Hepatocyte (in vitro differentiated cells): ENCODE measurements at places on chromosomes 5 and 9. TPM values are rescaled to one million over a fixed set of nuclear protein-coding genes. Genes with fewer than 3 reads are reported as not detected.

TEK gene
- total RNA-seq: 3.9 and 5.6 TPM in 2 replicates

SLCO6A1 gene
- 0.52 and 1.2 TPM in 2 replicates for total RNA-seq

SPRY4 gene
- 6.1 and 7.2 TPM in 2 replicates for total RNA-seq

CER1 gene
- total RNA-seq: 0.53 TPM in 1 of 2 replicates, not detected in the other

C7 gene
- total RNA-seq: 10.3 and 43.5 TPM in 2 replicates

PRDM9 gene
- 0.56 TPM in 1 of 2 replicates, not detected in the other for total RNA-seq

C5orf58 gene
- total RNA-seq: not detected in 2 replicates

ZCCHC7 gene
- 14.6 and 18.1 TPM in 2 replicates for total RNA-seq

ALDH1B1 gene
- 40.5 and 45.8 TPM in 2 replicates for total RNA-seq

LOX gene
- 98.2 and 120 TPM in 2 replicates for total RNA-seq

SPEF2 gene
- 5.1 and 5.7 TPM in 2 replicates for total RNA-seq

ZNF454 gene
- total RNA-seq: 0.07 TPM in 1 of 2 replicates, not detected in the other

MINAR2 gene
- 0.08 TPM in 1 of 2 replicates, not detected in the other for total RNA-seq

BARHL1 gene
- total RNA-seq: not detected in 2 replicates

MCTP1 gene
- 5.7 and 8.7 TPM in 2 replicates for total RNA-seq

CBY3 gene
- not detected in 2 replicates for total RNA-seq

PLEKHG4B gene
- total RNA-seq: 3.5 and 4.0 TPM in 2 replicates

SPINK7 gene
- not detected in 2 replicates for total RNA-seq

LARP1 gene
- 68.4 and 75.0 TPM in 2 replicates for total RNA-seq

GRCh38 chr9:116243708-116244107 lies 90.1 kb downstream of the PAPPA start:
- no peak for DNase-seq

DNA sequence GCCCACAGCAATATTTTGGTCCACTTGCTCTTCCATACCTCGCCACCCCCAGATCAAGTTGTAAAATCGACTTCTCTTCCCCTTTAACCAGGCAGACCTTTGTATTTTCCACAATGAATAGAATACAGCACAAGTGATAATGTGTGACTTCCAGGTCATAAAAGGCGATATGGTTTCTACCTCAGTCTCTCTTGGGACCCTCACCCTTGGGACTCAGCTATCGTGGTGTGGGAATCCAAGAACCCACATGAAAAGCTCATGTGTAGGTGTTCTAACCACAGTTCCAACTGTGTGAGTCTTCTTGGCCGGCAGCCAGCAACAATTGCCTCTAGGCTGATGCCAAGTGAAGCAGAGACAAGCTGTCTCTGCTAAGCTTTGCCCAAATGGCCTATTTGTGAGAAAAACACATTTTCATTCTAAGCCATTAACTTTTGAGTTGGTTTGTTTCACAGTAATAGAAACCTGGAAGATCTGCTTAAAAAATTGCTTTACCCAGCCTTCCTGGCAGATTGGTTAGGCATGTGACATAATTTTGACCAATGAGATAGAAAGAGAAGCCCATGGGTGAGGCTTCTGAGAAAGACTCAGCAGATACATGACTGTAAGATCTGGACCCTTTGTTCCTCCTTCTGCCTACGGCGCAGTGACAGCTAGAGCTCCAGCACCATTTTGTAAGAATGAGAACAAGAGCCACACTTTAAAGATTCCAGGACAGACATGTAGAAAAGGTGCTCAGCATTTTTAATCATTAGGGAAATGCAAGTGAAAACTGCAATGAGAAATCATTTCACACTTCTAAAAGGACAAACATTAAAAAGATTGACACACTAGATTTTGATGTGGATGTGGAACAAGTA lies 18.3 kb upstream of the MLLT3 start:
- peak; percentile 36 for DNase-seq

DNA sequence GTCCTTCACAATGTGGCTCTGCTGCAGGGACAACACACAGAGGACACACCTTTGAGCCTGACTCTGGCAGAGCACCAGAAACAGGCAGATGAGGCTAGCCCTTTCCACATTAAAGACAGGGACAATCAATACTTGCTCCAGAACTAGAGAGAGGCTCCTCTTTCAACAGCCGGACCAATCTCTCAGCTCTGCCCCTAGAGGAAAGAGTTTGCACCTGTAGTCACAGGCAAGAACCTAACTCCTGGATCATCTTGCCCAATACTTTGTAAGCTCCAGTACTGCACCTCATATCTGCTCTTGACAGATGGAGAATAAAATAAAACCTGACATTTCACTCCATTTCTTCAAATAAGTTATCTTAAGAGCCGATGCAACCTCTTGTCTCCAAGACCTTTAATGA lies 52.1 kb downstream of the EPB41L4A start:
- peak; percentile 43 for DNase-seq

DNA sequence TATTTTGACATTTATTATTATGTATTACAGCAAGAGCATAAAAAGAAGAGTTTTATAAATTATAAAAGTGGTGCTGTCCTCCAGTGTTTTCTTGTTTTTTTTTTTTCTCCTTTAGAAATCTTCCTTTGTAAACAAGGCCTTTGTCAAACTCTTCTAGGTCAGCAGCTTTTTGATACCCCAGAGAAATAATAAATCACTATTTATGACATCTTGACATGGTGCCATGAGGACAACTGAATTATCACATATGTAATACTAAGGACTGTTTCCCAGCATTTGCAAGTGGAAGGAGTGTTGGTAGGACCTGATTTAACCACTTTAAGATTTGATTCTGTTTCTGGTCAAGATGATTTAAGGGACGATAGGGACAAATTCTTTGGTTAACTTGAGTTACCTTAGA lies 4.6 kb downstream of the SMARCA2 start:
- DNase-seq: no peak

- no peak for DNase-seq
Observed at GRCh38 chr9:95316274-95316673, 1.2 kb downstream of the FANCC start.

GRCh38 chr5:158565017-158565789 lies 534.5 kb downstream of the EBF1 start:
- DNase-seq: no peak

GRCh38 chr5:81418606-81419005 lies 24.7 kb upstream of the ACOT12 start:
- DNase-seq: no peak

GRCh38 chr9:108474356-108474755 lies 381.4 kb downstream of the ACTL7B start:
- no peak for DNase-seq

- DNase-seq: no peak
Observed at GRCh38 chr5:33180900-33181299, 259.9 kb upstream of the TARS1 start.

GRCh38 chr9:95018099-95018936 lies 291.8 kb downstream of the AOPEP start:
- DNase-seq: no peak

DNA sequence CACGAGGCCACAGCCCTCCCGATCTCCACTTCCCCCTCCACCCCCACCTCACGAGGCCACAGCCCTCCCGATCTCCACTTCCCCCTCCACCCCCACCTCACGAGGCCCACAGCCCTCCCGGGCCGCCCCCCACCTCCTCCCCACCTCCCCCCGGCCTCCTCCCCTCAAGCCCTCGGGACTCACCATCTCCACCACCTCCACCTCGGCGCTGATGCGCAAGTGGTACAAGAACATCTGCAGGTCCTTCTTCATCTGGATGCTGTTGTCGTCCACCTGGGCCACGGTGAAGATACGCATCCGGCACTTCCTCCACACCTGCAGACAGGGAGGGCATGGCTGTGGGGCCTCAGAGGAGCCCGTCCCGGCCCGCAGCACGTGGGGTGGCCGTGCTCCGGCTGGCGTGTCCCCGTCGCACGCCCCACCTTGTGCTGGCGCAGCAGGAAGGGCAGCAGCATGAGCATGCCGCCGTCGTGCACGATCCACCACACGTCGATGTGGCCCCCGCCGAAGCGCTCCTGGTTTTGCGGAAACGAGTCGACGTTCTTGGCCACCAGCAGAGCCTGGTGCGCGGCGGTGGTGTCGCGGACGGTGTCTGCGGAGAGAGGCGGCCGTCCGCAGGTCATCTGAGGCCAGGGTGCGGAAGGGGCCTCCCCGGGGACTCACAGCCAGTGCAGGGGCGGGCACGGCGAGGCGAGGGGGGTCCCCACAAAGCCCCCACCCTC lies 48.0 kb downstream of the SLC12A7 start:
- DNase-seq: no peak

GRCh38 chr9:113993838-113994540 lies 84.1 kb downstream of the AMBP start:
- DNase-seq: no peak

- DNase-seq: no peak
Observed at GRCh38 chr9:122477826-122478225, at the start of gene OR1J1. OR1J1 (minus strand) TSS chr9:122477926; CDS start chr9:122477926, 0 bp downstream.

DNA sequence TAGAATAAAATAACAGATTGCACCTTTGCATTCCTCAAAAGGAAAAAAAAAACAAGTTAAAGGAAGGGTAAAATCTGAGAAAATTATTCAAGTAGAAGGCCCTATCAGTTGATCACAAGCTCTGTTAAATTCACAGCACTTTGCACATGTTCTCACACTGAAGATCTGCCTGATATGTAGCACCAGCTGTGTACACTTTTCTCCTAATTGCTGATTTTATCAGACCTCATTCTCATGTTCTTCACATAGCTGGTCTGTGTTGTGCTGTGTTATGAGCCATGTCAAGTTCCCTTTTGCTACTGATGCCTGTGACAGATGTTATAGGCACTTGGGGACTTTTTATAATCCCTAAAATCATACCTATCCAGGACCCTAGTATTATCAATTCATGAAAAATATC lies 390.4 kb upstream of the PRR16 start:
- no peak for DNase-seq

GRCh38 chr5:112762113-112762810 lies 24.6 kb downstream of the APC start:
- DNase-seq: no peak

DNA sequence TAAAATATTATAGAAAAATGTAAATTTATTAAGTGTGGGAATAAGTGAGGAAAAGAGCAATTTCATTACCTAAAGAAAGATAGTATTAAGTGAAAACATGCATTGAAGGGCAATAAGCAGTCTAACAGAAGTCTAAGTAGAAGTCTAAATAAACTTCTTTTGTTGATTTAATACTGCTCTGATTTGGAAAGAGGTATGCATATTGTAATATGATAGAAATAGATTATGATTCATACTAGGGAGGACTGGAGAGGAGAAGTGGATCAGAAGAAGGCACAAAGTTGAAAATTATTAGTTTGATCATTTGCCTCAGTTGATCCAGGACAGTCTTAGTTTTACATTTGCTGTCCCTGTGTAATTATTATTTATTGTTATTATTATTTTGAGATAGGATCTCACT lies 6.6 kb upstream of the ERBIN start:
- DNase-seq: no peak

DNA sequence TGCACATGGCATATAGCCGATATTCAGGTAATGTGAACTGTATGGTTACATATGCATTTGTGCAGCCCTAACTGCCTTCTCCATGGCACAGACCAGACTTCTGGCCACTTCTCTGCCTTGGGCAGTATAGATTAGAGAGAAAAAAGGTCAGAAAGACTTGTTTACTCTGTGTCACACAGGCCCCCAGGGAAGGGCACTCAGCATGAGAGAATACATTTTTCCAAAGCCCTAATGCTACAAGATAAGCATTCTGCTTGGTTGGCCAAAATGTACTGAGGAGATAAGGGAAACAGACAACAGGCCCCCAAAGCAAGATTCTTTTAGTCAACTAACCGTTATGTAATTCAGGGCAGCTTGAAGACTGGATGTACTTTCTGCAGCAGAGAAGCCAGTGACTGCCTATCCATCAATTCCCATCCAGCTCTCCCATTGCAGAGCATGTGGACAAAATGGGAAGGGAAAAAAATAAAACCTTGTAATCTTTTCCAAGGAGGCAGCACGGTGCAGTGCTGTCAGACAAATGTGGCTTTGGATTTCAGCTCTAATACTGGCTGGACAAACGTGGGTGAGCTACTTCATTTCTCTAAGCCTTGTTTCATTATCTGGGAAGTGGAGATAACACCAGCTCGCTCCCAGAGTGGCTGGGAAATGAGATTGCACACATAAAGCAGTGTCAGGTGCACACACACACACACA lies 205.9 kb downstream of the NSG2 start:
- DNase-seq: no peak

- DNase-seq: no peak
Observed at GRCh38 chr9:100449420-100449819, 22.5 kb downstream of the MSANTD3 start.

- DNase-seq: no peak
Observed at GRCh38 chr9:116767219-116767618, 80.1 kb downstream of the TRIM32 start.

DNA sequence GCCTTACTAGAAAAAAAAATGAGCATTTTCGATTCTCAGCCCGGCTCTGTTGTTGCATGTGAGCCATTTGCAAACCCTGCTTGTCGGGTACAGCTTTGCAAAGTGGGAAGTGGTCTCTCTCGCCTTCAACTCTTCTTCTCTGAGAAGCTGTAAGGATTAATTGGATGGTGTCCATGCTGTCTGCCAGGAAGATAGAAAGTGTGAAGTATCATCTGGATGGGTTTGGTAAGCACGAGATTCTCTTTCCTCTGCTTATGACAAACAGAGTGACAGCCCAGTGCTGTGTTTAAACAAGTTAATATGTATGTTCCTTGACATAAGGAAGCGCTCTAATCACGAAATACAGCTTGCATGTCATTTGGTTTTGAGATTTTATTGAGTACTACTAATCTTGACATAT lies 109.1 kb upstream of the SPATA31D4 start:
- no peak for DNase-seq

- DNase-seq: no peak
Observed at GRCh38 chr5:141662028-141662427, 10.8 kb upstream of the FCHSD1 start.

DNA sequence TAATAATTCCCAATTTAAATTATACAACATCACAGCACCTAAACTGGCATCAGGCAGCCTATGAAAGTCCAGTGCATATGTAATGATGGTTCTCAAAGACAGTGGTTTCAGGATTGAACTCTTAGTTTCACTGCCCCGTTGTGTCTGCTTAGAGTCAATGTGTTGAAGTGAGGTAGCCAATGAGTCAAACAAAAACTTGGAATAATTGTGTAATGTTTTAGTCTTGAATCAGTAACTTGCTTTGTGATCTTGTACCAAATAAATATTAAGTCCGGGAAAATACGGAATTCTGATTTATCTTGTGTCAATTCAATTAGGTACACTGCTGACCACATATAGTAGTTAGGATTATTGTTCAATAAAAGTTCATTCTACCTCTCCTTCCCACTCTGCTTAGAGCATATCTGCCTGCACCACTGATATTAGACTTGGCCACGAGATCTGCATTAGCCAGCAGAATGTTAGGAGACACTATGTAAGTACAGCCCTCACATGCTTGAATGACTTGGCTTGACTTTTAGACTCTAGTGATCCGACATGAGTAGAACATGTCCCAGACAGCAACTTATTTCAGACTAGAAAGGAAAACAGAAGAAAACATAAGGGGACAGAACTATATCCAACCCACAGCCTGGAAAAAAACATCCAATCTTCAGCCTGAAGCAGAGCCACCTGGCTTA lies 441.5 kb upstream of the PTGER4 start:
- no peak for DNase-seq
